Cardiac muscle cell (in vitro differentiated cells and primary cell): ENCODE measurements at places on chromosomes 1 and 21. TPM values are rescaled to one million over a fixed set of nuclear protein-coding genes. Genes with fewer than 3 reads are reported as not detected.

DNA sequence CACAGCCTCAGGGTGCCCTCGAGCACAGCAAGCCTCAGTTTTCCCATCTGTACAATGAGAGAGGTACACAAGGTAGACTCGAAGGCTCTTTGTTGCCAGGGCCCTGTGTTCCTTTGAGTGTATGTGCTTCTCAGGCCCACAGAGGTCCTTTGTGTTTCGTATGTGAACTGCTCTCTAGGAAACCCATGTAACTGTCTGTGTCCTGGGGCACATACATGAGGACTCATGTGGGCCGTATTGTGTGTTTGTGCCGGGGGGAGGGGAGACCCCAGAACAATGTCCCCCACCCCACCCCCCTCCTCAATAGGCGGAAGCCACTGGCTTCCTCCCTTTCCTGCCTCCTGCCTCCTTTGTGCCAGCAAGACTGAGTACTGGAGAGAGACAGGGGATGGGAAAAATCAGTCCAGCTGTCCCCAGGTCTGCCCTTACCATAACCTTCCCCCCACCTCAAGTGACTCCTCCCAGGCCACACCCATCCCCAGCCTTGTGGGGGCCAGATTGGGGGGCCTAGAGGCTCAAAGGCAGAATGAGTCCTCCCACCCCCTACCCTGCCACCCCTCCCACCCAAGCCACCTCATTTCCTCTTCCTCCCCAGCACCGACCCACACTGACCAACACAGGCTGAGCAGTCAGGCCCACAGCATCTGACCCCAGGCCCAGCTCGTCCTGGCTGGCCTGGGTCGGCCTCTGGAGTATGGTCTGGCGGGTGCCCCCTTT is at the start of gene TIE1:
Gene TIE1 (plus strand): TSS at position 605 of the 717 bp plus-strand sequence. CDS start 90 bp downstream, at position 695.
- H3K36me3 ChIP-seq, result no peaks in the 10 kb centered on the region
- peaks cover 7% of the 10 kb centered on the region for H3K4me1 ChIP-seq
- no peak within 1 kb of the TSS for H3K4me3 ChIP-seq

DNA sequence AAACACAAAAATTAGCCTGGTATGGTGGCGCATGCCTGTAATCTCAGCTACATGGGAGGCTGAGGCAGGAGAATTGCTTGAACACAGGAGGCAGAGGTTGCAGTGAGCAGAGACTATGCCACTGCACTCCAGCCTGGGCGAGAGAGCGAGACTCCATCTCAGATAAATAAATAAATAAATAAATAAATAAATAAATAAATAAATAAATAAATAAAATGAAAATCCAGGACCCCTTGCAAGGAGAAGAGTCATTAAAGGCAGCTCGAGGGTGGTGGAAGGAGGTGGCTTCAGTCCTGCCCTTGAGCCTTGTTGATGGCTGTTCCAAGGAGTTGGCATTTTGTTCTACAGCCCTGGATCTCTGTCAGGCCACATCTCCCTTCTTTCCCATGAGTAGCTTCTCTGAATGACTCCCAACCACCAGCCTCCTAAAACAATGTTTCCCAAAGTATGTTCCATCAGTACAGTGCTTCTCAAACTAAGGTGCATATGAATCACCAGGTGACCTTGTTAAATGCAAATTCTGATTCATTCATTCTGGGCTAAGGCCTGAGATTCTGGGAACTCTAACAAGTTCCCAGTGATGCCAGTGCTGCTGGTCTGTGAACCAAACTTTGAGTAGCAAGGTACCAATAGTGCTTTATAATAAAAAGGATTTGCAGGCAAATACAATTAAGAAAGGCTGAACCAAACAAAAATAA is 99.0 kb downstream of the KCNN3 start:
- DNase-seq, result no peak
- no peak overlapping the region for H3K4me3 ChIP-seq
- no peaks in the 10 kb centered on the region for H3K36me3 ChIP-seq
- no peaks in the 10 kb centered on the region for H3K27me3 ChIP-seq
- H3K4me1 ChIP-seq, result no peaks in the 10 kb centered on the region

DNA sequence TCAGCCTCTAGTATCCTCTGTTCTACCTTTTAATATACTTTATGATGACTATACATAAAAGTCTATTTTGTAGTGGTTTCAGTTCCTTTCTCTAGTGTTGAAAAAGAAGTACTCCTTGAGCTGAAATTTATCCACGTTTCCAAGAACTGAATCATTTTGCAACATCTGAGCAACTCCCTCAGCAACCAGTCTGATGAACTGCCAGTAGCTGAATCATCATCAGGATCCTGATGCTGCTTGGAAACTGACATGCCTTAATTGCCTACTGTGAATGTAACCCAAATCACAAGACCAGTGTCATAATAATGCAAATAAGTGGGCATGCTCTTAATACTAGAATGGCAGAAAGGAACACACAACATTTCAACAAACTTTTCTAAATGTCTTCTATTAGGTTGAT is 103.3 kb downstream of the CYYR1 start:
- no peak for DNase-seq
- no peak overlapping the region for H3K27ac ChIP-seq
- H3K4me1 ChIP-seq, result no peaks in the 10 kb centered on the region
- H3K27me3 ChIP-seq, result no peaks in the 10 kb centered on the region

- no peaks in the 10 kb centered on the region for H3K36me3 ChIP-seq
- H3K4me1 ChIP-seq, result no peaks in the 10 kb centered on the region
- H3K4me3 ChIP-seq, result no peak overlapping the region
These were observed 50.7 kb downstream of the UMODL1 start for GRCh38 chr21:42121794-42122193.

Gene GPR37L1
- not detected in 2 replicates for total RNA-seq

Gene TEDDM1
- total RNA-seq, result not detected in 2 replicates

Gene APCS
- total RNA-seq, result not detected in 2 replicates

Gene SEC16B
- total RNA-seq, result 0.35 and 0.63 TPM in 2 replicates

GRCh38 chr1:21368515-21369289 is 71.2 kb upstream of the NBPF3 start:
- H3K27me3 ChIP-seq, result no peaks in the 10 kb centered on the region
- peak; percentile 93 for DNase-seq
- H3K4me3 ChIP-seq, result no peak overlapping the region
- no peak overlapping the region for H3K27ac ChIP-seq

DNA sequence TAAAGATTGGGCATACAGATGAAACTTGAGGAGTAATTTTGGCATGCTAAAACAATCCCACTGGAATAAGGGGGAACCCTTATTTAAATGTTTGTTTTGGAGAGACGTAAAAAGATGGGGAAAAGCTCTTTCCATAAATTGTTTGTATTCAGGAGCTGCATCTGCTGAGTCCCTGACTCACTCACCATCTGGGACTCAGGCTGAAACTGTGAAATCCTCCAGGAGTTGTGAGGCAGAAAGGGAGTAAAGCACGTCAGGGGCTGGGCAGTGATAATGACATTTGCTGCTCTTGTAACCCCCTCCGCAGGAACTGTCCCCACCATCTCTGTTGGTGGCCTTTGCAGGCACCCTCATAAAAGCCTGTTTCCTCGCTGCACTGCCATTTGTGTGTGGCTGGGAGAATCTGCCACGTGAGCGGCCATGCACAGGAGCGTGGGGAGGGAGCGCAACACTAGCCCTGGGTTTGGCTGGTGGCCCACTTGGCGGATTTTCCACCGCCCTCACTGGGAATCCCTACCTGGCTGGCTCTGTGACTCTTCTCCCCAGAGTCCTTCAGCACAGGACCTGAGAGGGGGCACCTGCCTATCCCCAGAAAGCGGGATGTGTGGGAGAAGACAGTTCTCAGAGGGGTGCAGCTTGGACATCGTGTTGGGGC is 45.3 kb downstream of the ZSCAN20 start:
- no peak for DNase-seq
- H3K4me3 ChIP-seq, result no peak overlapping the region
- H3K27me3 ChIP-seq, result no peaks in the 10 kb centered on the region
- H3K36me3 ChIP-seq, result no peaks in the 10 kb centered on the region
- H3K27ac ChIP-seq, result no peak overlapping the region

Gene AIM2
- total RNA-seq, result 0.53 TPM in 1 of 2 replicates, not detected in the other

Gene COL24A1
- 0.35 and 0.54 TPM in 2 replicates for total RNA-seq

GRCh38 chr1:98896711-98897445 is 107.8 kb downstream of the PLPPR5 start:
- DNase-seq, result no peak
- H3K36me3 ChIP-seq, result no peaks in the 10 kb centered on the region
- no peaks in the 10 kb centered on the region for H3K27me3 ChIP-seq

DNA sequence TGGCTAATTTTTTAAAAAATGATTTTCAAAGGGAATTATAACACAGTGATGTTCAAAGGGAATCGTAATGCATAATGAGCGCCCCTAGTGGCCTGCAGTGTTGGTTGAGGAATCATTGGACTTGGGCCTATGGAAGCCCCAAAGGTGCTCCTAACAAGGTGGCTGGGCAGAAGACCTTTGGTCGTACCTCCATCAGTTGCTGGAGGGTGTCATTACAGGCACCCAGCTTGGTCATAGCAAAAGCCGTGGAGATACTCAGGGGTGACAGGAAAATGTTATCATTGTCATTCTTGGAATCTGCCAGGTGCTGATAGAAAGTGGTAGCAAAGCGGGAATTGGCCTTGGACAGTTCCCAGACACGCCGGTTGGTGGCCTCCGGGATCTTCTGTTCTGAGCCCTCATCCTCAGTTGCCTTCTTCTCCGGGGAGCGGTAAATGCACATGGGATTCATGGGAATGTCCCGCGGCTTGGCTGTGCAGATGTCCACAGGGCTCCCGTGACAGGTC is 2.7 kb downstream of the SERPINC1 start:
- H3K36me3 ChIP-seq, result no peaks in the 10 kb centered on the region
- H3K4me3 ChIP-seq, result no peak overlapping the region
- H3K27ac ChIP-seq, result no peak overlapping the region
- no peaks in the 10 kb centered on the region for H3K27me3 ChIP-seq

GRCh38 chr1:178017517-178017916 is 47.7 kb upstream of the SEC16B start:
- H3K4me1 ChIP-seq, result peaks cover 3% of the 10 kb centered on the region
- no peak overlapping the region for H3K4me3 ChIP-seq
- no peak overlapping the region for H3K27ac ChIP-seq
- H3K27me3 ChIP-seq, result no peaks in the 10 kb centered on the region
- no peaks in the 10 kb centered on the region for H3K36me3 ChIP-seq
